ENCODE measurements at places on chromosomes 2 and 18.

DNA sequence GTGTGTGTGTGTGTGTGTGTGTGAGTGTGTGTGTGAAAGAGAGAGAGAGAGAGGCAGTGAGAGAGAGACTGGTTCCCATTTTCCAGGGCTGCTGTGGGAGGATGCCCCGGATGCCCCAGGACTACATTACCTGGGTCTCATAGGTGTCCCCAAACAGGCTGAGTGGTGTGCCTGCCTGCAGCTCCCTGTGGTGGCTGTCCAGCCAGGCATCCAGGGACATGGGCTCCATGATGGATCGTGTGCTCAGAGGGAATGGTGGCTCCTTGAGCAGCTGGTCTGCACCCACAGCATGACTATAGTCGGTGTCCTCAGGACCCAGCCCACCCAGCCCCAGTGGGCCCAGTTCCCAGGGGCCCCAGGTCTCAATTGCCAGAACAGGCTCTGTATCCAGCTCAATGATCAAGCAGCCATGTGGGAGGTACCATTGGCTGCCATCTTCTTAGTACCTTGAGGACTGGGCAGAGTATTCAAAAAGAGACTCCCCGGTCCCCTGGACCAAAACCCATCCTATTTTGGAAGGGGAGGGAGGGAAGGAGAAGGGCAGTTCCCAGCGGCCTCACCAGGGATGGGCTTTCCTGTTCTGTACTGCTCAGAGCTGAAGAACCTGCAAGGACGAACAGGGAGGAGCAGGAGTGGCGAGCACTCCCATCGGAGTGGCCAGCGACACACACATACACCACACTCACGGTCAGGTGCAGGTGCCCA, 5.8 kb upstream of the OXER1 start:
- DNase-seq = no peak

- DNase-seq = peak; percentile 82
Observed at GRCh38 chr2:166651080-166651675, 157.1 kb upstream of the SCN7A start.

- no peak for DNase-seq
Observed at GRCh38 chr18:13006531-13007247, 15.5 kb downstream of the CEP192 start.

DNA sequence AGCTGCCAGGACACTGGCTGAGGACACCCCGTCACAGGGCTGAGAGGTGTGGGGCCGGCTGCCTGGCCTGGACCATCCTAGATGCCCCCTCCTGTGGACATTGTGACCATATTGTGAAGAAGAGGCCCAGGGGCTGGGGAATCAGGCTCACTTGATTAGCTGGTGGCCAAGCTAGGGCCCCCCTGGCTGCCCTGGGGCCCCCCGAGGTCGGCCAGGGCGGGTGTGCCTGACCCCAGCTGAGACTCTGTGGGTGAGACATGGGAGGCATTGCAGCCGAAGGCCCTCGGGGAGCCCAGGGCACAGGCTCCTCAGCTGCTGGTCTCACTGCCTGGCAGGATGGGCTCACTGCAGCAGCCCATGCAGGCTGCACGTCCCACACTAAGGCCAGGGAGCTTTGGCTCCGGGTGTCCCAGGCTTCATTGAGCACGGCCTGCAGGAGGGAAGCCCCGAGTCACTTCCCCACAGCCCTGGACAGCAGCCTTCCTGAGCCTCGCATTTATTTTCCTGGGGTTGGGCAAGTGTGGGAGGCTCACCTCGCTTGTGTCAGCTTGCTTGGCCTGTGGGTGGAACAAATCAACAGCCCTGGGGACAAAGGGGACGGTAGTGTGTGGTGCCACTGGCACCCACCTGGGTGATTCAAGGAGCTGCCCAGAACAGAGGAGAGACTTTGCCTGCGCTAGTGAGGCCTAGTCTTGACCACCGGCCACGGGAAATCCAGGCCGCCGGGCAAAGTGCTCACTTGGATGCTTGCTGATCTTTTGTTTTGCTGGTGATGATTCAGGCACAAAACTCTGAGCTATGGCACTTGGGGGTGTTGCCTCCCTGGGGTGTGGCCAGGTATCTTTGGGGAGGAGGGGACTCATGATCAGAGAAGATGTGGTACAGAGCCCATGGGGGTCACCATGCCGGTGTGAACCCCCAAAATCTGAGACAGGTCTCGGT, 1.3 kb downstream of the GAL3ST2 start:
- DNase-seq = no peak

- DNase-seq = no peak
Observed at GRCh38 chr2:127586136-127586535, 50.7 kb downstream of the MYO7B start.

- peak; percentile 40 for DNase-seq
Observed at GRCh38 chr2:219496825-219497494, 1.7 kb upstream of the GMPPA start.

- no peak for DNase-seq
Observed at GRCh38 chr2:59947917-59948541, 605.4 kb downstream of the BCL11A start.

Measured in iris pigment epithelial cell (primary cell).